ENCODE measurements at places on chromosomes 6 and 20. TPM values are rescaled to one million over a fixed set of nuclear protein-coding genes. Genes with fewer than 3 reads are reported as not detected.

The CPXM1 gene
- 3.7 TPM for total RNA-seq

The OPRL1 gene
- total RNA-seq = 2.9 TPM

The IL17A gene
- not detected for total RNA-seq

The OGFRL1 gene
- total RNA-seq = 29.9 TPM

DNA sequence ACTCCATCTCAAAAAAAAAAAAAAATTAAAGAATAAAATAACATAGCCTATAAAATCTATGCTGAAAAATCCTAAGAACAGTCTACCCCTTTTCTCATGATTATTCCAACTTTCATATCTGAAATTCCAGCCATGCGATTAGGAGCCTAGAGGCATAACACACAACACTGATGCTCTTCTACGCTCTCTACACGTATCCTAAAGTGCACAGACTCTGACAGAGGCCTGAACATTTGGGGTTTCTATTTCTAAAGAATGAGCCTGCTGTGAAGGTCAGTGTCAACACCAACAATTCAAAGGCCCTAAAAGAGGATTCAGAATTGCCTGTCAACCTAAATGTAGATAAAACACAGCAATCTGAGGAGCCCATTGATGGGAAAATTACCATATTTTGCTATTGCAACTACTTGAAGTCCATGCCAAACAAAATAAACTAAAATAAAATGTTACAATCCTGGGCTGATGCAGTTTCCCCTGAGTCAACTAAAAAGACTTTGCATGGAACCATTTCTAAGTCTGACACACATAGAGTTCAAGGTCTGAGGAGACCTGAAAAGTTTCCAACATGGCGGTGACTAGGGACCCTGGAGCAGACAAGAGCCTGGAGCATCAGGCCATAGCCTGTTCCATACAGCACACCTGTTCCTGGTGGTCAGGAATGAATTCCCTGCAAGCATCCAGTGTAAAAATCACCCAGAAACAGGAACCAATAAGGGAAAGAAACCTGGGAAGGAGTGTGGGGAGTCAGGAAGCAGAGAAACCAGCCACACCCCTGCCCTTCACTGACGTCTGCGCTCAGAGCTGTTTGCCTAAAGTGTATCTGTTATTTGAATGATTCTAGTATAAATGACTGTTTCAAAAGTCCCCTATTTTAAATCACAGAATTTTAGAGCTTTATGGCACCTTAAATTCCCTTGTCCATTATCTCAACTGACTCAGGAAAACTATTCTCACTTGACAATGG lies 11.8 kb downstream of the NINL start:
- no peak overlapping the region for H3K4me3 ChIP-seq
- DNase-seq = no peak
- no peak overlapping the region for H3K27ac ChIP-seq

GRCh38 chr20:34946661-34947060 lies 8.9 kb downstream of the GSS start:
- no peak overlapping the region for H3K27ac ChIP-seq
- no peak overlapping the region for H3K4me3 ChIP-seq
- H3K27me3 ChIP-seq = no peaks in the 10 kb centered on the region
- no peak for DNase-seq
- H3K4me1 ChIP-seq = no peaks in the 10 kb centered on the region

GRCh38 chr20:34017610-34018009 lies 23.9 kb downstream of the RALY start:
- no peak overlapping the region for H3K4me3 ChIP-seq
- H3K27me3 ChIP-seq = no peaks in the 10 kb centered on the region
- DNase-seq = no peak
- peaks cover 32% of the 10 kb centered on the region for H3K4me1 ChIP-seq

GRCh38 chr6:12892151-12892550 lies 175.6 kb downstream of the PHACTR1 start:
- no peak overlapping the region for H3K4me3 ChIP-seq
- H3K4me1 ChIP-seq = no peaks in the 10 kb centered on the region
- no peaks in the 10 kb centered on the region for H3K36me3 ChIP-seq
- H3K27me3 ChIP-seq = no peaks in the 10 kb centered on the region
- DNase-seq = no peak

Measured in aorta (tissue), 5 donors.